Panc1 (cell line): ENCODE measurements at places on chromosomes 12 and 14.

DNA sequence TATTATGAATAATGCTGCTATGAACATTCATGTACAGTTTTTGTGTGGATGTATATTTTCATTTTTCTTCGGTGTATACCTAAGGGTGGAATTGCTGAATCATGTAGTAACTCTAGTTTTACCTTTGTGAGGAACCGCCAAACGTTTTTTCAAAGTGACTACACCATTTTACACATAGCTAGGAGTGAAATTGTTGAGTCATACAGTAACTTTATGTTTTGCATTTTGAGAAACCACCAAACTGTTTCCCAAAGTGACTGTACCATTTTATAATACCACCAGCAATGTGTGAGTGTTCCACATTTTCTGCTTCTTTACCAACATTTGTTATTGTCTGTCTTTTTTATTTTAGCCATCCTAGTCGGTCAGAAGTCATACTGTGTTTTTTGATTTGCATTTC, 3.1 kb upstream of the TPH2 start:
- DNase-seq: no peak

DNA sequence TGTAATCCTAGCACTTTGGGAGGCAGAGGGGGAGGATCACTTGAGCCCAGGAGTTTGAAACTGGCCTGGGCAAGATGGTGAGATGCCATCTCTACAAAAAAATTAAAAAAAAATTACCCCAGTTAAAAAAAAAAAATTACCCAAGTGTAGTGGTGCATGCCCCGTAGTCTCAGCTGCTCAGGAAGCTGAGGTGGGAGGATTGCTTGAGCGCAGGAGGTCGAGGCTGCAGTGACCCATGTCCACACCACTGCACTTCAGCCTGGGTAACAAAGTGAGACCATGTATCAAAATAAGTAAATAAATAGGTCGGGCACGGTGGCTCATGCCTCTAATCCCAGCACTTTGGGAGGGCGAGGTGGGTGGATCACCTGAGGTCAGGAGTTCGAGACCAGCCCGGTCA, 128.8 kb downstream of the VRK1 start:
- DNase-seq: no peak

GRCh38 chr12:93139028-93139665, 210.1 kb upstream of the EEA1 start:
- DNase-seq: no peak

- no peak for DNase-seq
Measured at GRCh38 chr12:75715323-75715644, 203.9 kb upstream of the KRR1 start.

DNA sequence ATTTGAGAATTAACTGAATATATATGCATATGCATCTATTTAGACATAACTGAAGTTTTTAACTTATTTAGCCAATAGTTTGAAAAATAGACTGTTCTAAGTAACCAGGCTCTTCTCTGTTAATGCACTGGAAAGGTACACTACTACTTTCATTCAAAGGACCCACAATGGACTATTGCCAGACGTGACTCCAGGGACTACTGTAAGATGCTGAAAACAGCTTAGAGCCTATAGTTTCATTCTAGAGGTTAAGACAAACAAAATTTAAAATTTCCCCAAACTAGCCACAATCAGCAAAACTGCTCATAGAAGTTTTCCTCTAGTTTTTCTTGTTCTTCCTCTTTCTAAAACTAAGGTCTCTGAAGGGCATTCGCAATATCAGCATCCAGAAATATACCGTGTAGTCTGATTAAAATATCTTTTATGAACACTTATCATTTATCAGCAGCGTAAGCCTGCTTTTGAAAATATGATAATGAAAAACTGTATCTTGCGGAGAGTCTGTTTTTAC, 10.4 kb downstream of the APPL2 start:
- no peak for DNase-seq

DNA sequence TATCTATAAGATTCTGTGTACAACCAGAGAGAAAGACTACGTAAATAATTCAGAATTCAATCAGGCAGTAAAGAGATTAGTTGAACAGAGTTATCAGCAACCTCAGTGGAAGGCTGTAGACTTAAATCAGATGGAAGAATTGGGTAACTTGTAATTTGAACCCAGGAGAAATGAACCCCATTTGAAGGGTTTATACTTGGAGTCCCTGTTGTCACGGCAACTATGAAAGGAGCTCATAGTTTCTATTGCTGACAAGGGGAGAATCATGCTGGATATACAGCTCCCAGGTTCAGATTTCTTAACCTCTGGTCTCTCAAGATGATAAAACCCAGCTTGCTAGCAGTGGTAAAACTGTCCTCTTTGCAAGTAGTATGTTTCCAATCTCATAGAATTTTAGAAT, 54.4 kb upstream of the BMP4 start:
- no peak for DNase-seq

DNA sequence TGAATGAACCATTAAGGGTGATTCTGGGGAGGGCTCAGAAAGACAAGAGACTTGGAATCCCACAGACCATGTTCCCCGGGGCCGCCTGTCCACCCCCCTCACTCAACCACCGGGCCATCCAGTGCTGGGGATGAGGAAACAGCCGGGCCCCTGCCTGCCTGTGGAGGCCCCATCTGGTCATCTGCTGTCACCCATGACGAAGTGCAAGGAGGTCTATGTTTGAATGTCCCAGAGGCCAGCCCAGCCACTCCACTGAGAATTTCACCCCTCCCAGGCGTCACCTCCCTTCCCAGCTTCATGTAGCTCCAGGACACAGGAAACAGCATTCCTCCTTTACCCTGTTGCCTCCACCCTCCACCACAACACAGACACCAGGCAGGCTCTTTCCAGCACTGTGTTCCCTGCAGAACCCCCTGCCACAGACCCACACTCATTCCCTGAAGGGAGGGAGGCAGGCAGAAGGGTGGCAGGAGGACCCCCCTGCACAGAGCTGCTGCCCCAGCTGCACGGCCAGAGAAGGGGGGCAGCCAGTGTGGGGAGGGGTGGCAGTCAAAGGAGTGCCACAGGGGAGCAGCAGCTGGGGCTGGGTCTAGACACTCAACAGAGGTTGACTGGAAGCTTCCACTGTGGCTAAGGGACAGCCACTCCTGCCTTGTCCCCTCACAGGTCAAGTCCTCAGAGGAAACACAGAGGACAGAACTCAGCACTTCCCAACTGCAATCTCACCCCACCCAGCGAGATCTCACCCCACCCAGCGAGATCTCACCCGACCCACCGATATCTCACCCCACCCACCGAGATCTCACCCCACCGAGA, 50.3 kb upstream of the PPP2R5C start:
- no peak for DNase-seq

GRCh38 chr12:106020736-106021135, 118.0 kb downstream of the NUAK1 start:
- DNase-seq: no peak

- DNase-seq: no peak
Measured at GRCh38 chr12:92055877-92056276, 89.8 kb downstream of the BTG1 start.

DNA sequence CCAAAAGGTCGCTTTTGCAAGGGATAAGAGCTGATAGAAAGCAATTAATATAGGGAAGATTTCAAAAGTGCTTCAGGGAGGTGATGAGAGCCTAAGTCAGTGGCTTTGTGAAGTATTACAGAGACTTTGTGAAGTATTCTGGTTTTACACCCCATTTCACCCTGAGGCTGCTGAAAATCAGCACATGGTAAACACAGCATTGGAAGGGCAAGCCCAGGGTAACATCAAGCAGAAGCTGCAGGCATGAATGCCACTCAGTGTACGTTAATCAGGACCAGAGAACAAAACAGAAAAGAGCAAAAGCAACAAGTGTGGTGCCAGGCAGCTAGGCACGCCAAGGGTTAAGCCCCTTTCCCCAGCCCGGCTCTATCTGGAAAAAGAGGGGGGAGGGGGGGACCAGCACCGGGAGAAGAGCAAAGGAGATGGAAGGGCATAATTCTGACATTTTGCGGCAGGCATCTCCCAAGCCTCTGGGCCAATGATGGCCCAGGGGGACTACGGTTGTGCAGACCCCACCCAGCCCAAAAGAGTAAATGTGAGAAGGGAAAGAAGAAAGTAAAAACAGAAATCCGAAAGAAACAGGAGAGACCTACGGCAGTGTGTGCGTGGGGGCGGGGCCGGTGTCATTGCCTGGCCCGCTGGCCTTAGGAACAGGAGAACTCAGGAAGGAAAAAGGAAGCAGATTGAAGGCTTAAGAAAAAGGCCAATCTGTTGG, 58.9 kb downstream of the DHRS2 start:
- DNase-seq: no peak

- DNase-seq: no peak
Measured at GRCh38 chr12:25084816-25085215, 110.1 kb downstream of the DNAI7 start.

GRCh38 chr14:27612121-27612520, 1014.3 kb upstream of the NOVA1 start:
- DNase-seq: no peak

- no peak for DNase-seq
Measured at GRCh38 chr12:103382119-103382518, 113.6 kb downstream of the C12orf42 start.
